Activated naive CD4-positive, alpha-beta T cell (primary cell): ENCODE measurements at places on chromosomes 4 and X.

DNA sequence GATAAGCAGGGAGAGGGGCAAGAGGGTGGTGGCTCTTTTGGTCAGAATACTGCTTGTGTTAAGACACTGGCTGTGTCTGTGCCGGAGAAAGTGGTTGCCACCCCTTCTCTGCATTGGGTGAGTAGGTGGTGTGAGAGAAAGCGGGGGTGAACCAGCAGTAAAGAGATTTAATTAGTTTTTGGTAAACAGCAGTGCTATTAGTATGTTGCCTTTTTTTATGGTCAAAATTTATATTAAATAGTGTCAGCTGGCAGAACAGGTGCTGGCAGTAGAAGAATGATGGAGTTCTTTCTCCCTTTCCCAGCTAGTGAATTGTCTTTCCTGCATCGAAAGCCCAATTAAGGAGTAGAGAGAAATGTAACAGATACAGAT is 181.6 kb downstream of the LARP7 start:
- no peak for DNase-seq

DNA sequence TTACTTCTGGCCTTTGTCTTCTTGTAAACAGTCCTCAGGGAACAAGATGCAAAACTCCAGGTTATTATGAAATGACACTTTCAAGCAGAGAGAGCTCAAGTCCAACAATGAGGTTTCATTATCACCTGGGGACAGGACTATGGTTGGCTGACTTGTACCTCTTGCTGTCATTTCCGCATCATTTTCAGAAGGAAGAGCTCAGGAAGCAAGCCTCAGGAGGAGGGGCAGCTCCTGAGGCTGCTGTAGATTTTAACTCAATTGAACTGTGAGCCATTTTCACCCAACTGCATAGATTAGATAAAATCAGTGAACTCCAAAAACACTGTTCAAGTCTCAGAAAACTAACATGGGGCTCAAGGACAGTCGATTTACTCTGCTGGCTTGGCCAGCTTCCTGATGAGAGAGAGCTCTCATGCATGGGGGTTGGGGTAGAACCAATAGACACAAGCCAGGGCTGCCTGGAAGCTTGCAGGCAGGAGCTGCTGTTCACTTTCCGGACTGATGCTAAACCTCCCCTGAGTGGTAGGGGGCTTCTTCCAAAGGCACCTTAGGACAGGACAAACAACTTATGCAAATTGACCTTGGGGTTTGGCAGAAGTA is 23.6 kb downstream of the TMEM255A start:
- no peak for DNase-seq

GRCh38 chr4:182169987-182170386 is 73.2 kb upstream of the TENM3 start:
- no peak for DNase-seq

DNA sequence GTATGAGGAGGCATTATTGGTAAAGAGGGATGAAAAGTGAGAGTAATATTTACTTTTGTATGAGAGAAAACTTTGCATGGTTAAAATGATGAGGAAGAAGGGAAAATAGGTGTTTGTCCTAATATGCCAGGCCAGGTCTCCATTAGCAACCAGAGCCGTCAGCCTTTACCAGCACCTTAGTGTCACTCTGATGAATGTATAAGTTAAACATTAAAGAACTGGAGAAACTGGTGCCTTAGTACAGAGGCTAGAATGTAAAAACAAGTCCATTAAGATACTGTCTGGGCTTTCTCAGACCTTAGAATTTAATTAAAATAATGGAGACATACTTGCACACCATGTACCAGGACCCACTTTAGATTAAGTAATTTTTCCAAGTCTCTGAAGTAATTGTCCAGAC is 222.3 kb downstream of the FAM47A start:
- DNase-seq = no peak

DNA sequence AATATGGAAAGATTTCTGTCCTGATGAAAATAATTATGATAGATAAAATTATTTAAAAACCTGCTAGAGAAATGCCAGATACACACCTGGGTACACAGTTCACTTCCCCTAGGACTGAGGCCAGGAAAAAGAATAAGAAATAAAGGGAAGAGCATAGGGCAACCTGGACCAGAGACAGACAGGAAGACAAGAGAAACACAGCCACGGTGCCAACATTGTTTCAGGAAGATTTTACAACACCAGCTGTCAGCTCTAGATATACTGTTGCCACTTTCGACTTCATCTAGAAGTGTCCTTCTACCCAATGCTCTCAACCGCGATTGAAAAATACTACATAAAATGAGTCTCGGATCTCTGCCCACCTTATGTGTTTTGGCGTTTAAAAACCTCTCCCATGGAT is 128.5 kb downstream of the MAML3 start:
- DNase-seq = no peak
